ENCODE measurements at places on chromosomes 4 and X.

- no peak for DNase-seq
These were observed 80.0 kb downstream of the FHIP1A start for GRCh38 chr4:151488968-151489367.

DNA sequence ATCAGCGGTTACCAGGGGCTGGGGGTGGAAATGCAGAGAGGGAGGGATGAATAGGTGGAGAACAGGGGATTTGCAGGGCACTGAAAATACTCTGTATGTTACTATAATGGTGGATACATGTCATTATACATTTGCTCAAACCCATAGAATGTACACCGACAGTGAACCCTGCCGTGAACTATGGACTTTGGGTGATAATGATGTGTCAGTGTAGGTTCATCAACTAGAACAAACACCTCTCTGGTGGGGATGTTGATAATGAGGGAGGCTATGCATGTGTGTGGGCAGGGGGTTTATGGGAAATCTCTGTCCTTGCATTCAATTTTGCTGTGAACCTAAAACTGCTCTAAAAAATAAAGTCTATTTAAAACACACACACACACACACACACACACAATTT is 11.5 kb downstream of the HPSE start:
- no peak for DNase-seq

GRCh38 chr4:36712013-36712412 is 430.6 kb downstream of the DTHD1 start:
- DNase-seq: no peak

- DNase-seq: no peak
These were observed 743.8 kb upstream of the INTU start for GRCh38 chr4:126888968-126889367.

- no peak for DNase-seq
These were observed 737.5 kb upstream of the MAGEB2 start for GRCh38 chrX:29477878-29478277.

GRCh38 chr4:77800483-77801259 is 18.5 kb downstream of the CNOT6L start:
- DNase-seq: no peak

DNA sequence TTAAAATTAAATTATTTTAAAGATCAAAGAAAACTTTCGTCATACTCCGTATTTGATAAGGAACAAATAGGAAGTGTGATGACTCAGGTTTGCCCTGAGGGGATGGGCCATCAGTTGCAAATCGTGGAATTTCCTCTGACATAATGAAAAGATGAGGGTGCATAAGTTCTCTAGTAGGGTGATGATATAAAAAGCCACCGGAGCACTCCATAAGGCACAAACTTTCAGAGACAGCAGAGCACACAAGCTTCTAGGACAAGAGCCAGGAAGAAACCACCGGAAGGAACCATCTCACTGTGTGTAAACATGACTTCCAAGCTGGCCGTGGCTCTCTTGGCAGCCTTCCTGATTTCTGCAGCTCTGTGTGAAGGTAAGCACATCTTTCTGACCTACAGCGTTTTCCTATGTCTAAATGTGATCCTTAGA is at the start of gene CXCL8:
CXCL8 (plus strand) TSS at position 217 of the 426 bp plus-strand sequence; CDS start at position 307, 90 bp downstream.
- DNase-seq: no peak

DNA sequence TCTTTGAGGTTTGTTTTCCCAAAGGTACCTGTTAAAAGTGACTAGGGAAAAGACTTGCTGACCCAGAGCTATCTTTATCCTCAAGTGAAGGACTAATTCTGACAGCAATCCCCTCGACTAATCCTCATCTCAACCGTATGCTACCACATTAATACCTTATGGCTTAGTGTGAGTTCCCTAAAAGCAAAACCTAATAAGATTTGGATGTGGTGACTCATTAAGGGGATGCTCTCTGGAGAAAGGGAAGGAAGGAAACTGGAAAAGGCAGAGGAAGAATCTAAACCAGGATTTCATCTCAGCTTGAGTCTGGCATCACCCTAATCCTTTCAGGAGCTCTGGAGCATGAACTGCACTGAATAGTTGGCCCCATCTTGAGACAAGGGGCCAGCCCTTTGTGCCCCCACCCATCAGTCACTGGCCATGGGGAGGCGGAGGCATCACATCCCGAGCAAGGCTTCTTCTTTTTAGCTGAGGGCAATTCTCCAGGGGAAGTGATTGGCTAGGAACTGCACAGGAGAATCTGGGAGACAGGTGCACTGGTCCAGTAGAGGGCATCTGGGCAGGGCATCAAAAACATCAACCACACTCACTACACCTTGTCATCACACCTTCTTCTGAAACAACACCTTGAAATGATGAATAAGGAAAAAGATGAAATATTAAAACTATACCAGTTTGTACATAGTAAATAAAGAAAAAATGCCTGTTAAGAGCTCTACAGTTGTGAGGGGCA is 6.9 kb upstream of the BBS7 start:
- no peak for DNase-seq

- no peak for DNase-seq
These were observed 58.5 kb upstream of the AP1S2 start for GRCh38 chrX:15913146-15913545.

GRCh38 chr4:140805293-140805692 is 49.1 kb upstream of the TBC1D9 start:
- DNase-seq: no peak

- DNase-seq: no peak
These were observed 192.6 kb downstream of the PDGFC start for GRCh38 chr4:156779042-156779441.

All from stimulated activated CD8-positive, alpha-beta memory T cell treated with anti-CD3 and anti-CD28 coated beads, Interleukin-7, amount 100 ng/mL, for 1 hour (primary cell).